ENCODE measurements at places on chromosomes 12 and 14. TPM values are rescaled to one million over a fixed set of nuclear protein-coding genes. Genes with fewer than 3 reads are reported as not detected.

Gene SAMD15
- total RNA-seq = 2.0 TPM

Gene TDRD9
- not detected for total RNA-seq

Gene LRRIQ1
- 0.95 TPM for total RNA-seq

Gene HOXC6
- total RNA-seq = 2.1 TPM

Gene MYF5
- not detected for total RNA-seq

Gene BDKRB1
- not detected for total RNA-seq

Gene TRPV4
- total RNA-seq = 0.13 TPM

Gene SERPINA12
- total RNA-seq = not detected

Gene ARHGAP9
- total RNA-seq = not detected

Gene NRXN3
- total RNA-seq = 0.03 TPM

Gene RNASE1
- total RNA-seq = 0.21 TPM

Gene SDR9C7
- total RNA-seq = not detected

Gene LRRC43
- total RNA-seq = not detected

Gene PLEKHD1
- not detected for total RNA-seq

Gene CLEC2D
- 3.2 TPM for total RNA-seq

Gene OGFOD2
- 15.0 TPM for total RNA-seq

Gene MYBPC1
- not detected for total RNA-seq

Gene OAS2
- total RNA-seq = 1.3 TPM

Gene PPP1R1A
- total RNA-seq = not detected

Gene NFATC4
- total RNA-seq = 0.53 TPM

Gene RASSF9
- 0.11 TPM for total RNA-seq

Gene CCDC198
- total RNA-seq = not detected

Gene SPX
- 2.6 TPM for total RNA-seq

Gene AGAP2
- 1.5 TPM for total RNA-seq

Gene SPTB
- total RNA-seq = not detected

Gene CLEC1B
- not detected for total RNA-seq

Gene GPD1
- 0.27 TPM for total RNA-seq

Gene AVPR1A
- total RNA-seq = not detected

Gene KRT73
- total RNA-seq = not detected

Gene PRH1
- 8.8 TPM for total RNA-seq

Gene EIF2S3B
- 1.3 TPM for total RNA-seq

Gene PCED1B
- total RNA-seq = 0.48 TPM

Gene KRT8
- not detected for total RNA-seq

Gene CLEC12A
- total RNA-seq = not detected

Gene SERPINA3
- total RNA-seq = 196 TPM

Gene RNASE3
- total RNA-seq = not detected

Measured in SK-MEL-5 (cell line).